Activated T-cell treated with anti-CD3 and anti-CD28 coated beads for 1 hour (primary cell): ENCODE measurements at places on chromosomes 11 and 22.
A peak's percentile ranks its signal among the peaks of the same experiment; 100 is the strongest.

- DNase-seq: no peak
These were observed 153.0 kb downstream of the MPPED1 start for GRCh38 chr22:43564859-43565258.

- DNase-seq: no peak
These were observed 29.3 kb downstream of the RTN3 start for GRCh38 chr11:63710476-63711217.

- no peak for DNase-seq
These were observed 531.7 kb downstream of the BRD1 start for GRCh38 chr22:49295851-49296560.

- DNase-seq: no peak
These were observed 61.5 kb upstream of the SLC25A18 start for GRCh38 chr22:17501679-17502285.

DNA sequence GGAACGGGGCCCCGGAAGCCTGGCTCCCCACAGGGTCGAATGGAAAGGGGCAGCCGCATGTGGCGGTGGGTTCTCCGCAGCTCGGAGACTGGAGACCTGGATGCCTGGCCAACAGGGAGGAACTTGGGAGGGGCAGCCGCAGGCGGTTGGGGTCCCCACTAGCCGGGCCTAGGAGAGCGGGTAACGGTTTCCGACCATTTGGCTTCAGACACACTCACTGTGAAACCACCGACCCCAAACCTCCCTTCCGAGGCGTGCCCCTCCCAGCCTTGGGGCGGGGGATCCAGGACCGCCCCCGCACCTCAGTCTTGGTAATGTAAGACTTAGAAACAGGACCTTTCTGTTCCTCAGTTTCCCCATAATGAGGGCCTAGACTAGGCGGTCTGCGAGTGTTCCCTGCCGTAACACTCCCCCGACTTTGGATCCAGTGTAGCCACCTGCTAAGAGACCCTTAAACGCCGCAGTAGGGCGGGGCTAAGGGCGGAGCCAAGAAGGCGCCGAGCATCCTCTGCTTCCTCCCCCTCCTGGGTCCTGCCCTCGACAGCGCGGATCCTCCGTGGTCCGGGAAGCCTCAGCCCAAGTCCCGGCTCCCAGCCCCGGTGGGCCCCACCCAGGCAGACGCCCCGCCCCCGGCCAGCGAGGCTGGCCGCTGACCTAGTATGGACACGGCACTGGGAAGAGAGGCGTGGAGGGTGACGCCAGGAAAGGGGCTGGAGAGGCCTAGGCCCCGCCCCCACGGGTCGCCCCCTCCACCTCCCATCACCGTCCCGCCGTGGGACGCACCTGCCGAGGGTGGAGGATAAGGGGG is 1.8 kb upstream of the RASGRP2 start:
- peak; percentile 73 for DNase-seq

DNA sequence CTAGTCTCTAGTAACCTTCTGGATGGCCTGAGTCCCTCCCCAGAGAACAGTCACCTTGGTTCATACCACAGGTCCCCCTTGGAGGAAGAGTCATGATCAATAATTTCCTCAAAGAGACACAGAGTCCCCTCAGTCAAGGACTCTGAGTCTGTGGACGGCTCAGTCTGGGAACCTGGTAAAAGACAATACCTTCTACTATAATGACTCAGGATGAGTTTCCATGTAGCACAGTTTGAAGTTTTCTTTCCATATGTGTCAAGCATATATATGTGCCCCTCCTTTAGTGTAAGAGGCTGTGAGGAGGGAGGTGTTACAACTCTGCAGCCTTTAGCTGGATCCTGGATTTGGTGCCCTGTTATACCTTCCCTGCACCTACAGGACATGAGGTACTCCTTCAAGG is 54.4 kb upstream of the TSKU start:
- DNase-seq: no peak

- no peak for DNase-seq
These were observed 175.8 kb downstream of the MPPED1 start for GRCh38 chr22:43587574-43587973.

DNA sequence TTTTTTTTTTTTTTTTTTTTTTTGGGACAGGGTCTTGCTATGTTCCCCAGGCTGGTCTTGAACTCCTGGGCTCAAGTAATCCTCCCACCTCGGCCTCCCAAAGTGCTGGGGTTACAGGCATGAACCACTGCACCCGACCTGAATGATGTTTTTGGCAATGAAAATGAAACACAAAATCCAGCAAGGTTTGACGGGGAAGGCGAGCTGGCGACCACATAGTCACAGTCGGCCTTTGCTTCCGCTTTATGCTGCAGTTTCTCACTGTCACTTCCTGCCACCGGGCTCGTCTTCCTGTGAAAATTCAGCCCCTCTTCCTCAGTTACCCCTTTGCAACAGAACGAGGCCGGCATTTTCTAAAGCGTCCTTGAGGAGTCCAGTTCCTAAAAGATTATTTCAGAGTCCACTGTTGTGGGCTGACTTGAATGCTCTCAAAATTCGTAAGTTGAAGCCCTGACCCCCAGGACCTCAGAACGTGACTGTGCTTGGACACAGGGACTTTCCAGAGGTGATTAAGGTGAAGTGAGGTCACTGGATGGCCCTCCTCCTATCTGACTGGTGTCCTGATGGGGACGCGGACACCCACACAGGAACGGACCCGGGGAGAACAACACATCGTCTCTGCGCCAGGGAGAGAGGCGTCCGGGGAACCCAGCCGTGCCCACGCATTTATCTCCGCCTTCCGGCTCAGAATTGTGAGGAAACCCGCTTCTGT is 2.9 kb upstream of the BID start:
- DNase-seq: peak; percentile 49

DNA sequence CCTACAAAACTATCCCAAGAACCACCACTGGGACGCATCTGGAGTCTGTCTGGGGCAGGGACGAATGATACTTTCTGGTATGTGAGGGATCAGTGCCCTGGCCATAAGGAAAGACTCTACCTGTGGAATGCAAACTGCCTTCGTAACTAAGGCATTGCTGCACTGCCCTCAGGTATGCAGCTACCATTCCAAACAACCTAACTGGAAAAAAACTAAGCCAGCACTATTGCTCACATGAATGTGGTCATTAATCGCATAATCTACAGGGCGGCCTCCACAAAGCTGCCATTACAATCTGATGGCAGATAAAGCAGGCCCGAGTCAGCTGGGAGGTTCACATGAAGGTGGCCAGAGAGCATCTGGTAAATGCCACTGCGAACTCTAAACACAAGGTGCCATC is 3.9 kb downstream of the PACSIN2 start:
- no peak for DNase-seq
